ENCODE measurements at places on chromosomes 13 and 19.

DNA sequence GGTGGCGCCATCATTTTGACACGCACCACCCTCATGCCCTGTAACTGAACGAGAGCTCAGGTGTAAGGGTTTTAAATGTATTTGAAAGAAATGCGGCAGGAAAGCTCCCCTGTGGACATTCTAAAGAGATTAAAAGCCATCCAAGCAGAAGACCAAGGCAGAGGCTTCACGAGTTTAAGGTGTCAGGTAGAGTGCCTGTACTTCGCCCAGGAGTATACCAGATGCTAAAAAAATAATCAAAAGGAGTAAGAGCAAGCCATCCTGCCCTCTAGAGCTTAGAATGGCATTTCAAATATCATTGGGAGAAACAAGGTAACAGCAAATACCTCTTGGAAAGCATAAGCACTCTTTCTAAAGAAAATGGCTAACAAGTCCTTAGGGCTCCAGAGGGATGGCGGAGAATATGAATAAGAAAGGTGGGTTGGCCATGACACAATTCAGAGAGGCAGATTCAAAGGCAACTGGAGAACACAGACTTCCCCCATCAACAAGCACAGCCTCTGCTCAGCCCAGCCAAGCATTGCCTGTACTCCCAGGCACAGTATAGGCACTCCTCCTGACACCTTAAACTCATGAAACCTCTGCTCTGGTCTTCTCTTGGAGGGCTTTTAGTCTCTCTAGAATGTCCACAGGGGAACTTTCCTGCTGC, 447.6 kb downstream of the SUCLA2 start:
- DNase-seq = no peak

DNA sequence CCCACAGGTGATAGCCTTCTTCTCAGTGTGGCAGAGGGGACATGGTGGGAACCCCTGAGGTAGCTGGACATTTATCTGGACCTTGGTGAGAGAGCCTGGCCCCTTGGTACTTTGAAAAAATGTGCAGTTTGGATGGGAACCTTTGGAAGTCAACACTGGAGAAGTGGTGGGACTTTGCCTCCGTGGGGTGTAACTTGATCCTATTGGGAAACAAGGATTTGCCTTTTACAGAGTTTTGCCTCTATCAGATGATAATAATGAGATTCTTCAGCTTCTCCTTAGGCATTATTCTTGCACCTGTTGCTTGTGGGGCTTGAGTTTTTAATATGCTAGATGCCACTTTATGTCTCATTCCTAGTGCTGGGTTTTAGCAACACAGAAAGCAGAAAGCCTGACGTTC, 99.0 kb downstream of the ERCC5 start:
- DNase-seq = no peak

DNA sequence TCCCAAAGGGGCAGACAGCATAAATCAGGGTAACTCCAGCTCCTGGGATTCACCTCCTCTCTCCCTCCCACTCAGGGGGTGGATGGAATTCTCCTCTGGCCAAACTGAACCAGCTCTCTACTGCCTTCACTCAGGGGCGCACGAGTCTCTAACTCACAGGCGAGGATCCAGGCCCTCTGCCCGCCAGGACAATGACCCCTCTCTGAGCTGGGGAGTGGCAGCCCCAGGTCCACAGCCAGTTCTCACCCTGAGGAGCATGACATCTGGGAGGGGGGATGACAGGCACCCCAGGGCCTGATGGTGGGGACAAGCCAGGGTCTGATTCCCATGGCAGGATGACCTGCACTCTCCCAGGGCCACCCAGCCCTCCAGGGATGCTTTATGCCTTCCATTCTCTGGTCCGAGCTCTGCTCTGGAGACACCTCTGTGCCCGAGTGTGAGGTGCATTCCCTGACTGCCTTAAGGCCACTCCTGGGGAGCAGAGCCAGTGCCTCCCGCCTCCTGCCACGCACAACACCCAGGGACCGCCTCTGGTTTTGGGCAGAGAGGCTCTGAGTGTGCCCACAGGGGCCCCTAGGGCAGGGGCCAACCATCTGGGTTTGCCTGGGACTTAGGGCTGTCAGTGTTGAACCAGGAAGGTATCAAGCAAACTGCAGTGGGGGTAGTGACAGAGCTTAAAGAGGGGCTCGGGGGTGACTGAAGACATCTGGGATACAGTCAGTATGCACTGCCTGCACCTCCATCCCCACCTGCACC, 66.2 kb downstream of the GNG7 start:
- no peak for DNase-seq

DNA sequence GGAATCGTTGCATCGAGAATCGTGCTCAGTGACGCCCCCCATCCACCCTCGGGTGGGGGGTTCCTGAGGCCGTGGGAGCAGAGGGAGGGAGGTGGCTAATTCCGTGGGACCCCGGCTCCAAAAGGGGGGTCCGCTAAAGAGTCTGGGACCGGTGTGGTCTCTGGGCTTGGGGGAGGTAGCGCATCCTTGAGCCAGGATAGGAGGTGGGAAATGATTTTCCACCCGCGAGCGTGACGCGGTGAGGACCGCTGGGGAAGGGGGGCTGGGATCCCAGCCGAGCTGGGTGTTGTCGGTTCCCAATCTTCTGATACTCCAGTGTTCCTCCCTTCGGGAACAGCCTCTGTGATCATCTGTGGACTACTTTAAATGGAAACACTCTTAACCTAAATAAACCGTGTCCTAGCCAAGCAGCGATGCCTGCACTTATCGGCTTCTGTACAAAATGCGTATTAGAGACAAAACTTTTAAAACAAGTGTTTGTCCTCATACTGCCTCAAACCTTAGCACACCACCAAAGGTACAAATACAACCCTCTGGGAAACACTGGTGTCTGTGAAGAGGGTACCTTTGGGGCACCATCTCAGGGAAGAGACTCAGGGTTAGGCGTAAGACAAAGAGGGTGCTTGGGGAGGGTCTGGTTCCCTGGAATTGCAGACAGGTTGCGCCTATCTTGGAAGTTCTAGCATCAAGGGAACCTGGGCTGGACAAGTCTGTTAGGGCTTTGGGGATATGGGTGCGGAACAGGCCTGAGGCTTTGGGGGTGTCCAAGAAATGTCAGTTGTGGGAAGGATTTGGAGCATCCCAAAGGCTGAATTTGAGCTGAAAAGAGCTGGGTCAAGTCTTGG, 16.0 kb downstream of the KCNC3 start:
- no peak for DNase-seq
